ENCODE measurements at places on chromosomes 5 and 9. TPM values are rescaled to one million over a fixed set of nuclear protein-coding genes. Genes with fewer than 3 reads are reported as not detected.
A peak's percentile ranks its signal among the peaks of the same experiment; 100 is the strongest.

DNA sequence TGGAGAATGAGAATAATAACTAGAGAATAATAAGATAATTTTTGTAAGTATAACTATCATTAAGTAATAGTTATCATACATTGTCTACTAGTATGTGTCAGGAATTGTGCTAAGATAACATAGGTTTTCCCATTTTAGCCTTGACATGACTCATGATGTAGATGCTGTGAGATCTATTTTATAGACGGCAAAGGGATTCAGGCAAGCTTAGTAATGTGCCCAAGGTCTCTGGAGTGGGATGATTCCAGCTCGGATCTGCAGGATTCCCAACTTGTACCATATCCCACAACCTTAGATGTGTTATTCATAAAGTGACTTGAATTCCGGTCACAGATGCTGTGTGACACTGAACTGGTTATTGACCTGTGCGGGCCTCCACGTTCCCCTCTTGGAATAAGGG is 51.5 kb downstream of the IL31RA start:
- DNase-seq, result no peak

GRCh38 chr5:155282503-155283107 is 269.1 kb downstream of the KIF4B start:
- DNase-seq, result no peak

DNA sequence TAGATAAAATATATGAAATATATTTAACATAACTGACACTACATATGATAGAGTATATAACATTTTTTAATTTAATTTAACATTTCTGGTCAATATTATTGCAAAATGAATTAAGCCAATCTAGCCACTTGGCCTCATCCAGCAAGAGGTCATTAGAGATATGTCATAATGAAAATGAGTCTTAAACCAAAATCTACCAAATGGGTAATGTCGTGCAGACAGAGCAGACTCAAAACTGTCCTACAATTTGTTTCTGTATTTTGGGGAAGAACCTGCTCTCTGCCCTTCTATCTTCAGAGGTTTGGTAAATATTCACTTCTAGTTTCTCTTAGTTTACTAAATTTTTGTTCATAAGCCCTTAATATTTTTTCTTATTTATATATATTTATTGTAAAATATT is 61.4 kb downstream of the ARHGEF28 start:
- DNase-seq, result no peak

DNA sequence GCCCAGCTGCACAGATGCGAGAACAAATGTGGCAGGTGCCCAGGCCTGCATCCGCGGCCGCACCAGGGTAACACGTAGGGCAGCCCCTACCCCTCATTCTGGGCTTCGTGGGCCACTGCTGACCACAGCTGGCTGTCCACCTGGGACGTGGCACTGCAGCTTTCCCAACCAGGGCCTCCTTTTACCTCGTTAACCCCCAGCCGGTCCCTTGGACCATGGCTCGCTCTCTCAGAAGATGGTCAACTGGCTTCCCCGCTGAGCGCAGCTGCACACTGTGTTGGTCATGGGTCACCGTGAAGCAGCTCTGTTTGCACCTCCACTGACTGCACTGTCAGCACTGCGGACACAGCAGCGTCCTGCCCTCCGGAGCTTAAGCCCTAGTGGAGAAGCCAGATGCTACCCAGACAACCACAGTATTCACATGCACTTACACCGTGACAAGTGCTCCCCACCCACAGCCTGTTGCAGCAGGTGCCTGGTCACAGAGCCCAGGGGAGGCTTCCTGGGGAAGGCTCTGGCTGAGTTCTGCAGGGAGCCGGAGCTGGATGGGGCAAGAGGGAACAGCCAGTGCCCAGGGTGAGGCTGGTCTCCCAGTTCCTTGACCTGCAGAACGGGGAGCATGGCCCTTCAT is 10.5 kb upstream of the PLEKHG4B start:
- DNase-seq, result no peak

DNA sequence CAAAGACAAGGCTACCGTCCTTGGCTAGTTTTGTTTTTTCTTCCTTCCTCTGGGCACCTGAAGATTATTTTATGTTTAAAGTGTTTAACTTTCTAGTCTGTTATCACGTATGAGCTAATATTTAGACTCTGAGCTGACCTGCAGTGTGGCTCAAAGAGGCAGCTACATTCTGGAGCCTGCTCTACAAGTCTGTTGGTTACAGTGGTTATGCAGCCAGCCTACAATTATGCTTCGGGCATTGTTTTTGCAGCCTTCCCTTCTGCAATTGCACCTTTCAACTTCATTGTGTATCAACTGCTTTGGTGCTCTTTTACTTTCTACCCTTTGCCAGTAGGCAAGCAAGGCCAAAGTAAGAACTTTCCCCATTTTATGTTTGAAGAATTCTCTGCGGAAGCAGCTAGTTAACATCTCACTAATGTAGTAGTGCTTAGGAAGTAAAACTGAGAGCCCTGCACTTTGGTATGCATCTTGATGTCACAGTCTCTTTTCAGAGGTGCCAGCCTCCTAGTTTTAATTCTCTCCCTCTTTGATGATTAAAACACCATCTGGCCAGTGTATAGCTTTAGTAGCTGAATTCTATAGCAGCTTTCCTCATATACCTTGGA is 322.1 kb downstream of the FAM170A start:
- DNase-seq, result no peak

DNA sequence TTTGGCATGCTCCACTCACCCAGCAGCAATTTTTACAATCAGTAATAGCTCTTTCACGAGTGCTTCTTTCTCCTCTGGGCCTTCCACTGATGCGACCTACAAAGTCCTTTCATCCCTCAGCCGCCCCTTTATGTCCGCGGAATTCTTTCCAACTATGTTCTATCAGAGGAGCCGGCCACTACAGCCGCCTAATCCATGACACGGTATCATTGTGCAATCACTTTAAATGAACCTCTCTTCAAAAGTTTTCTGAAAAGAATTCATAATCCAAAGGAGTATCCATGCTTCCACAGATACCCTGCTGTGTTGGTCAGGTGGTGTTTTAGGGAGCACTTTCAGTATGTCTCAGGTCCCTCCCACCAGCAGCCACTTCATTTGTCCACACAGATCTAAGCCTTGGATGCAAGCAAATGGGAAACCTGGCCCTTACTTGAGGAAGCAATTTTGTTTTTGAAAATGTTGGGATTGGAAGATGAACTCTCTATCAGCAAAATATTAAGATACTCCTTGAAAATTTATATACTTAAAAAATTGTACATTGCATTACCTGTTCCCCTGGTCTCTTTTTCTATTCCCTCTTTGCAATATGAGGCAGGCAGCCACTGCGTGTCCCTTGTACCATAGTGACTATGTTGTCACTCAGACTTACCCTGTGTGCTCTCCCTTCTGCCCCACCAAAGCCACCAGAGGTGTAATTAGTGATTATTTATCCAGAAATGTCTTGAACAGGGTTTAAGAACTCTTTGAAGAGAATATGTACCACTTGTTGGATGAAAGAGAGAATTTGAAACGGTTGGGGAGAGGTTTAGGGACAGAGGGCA is 12.9 kb upstream of the MEF2C start:
- no peak for DNase-seq

GRCh38 chr5:56321236-56321881 is 88.2 kb upstream of the ANKRD55 start:
- peak; percentile 76 for DNase-seq

DNA sequence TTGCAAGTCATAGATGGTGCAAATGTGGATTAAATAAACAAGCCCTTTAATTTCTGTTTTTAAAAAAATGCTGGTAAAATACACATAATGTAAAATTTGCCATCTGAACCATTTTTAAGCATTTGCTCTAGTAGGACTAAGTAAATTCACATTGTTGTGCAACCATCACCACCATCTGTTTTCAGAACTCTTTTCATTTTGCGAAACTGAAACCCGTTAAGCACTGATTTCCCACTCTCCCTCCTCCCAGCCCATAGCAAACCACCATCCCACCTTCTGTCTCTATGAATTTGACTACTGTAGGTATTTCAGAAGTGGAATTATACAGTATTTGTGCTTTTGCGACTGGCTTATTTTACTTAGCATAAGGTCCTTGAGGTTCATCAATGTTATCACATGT is 103.3 kb upstream of the CNTLN start:
- DNase-seq, result no peak

DNA sequence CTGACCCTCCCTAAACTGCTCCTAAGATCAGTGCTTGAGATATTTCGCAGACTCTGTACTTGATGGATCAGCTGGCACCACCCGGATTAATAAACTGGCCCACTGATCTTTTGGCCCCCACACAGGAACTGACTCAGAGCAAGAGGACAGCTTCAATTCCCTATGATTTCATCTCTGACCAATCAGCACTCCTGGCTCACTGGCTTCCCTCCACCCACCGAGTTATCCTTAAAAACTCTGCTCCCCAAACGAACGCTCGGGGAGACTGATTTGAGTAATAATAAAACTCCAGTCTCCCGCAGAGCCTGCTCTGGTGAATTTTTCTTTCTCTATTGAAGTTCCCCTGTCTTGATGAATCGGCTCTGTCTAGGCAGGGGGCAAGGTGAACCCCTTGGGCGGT is 36.5 kb upstream of the CD180 start:
- no peak for DNase-seq

DNA sequence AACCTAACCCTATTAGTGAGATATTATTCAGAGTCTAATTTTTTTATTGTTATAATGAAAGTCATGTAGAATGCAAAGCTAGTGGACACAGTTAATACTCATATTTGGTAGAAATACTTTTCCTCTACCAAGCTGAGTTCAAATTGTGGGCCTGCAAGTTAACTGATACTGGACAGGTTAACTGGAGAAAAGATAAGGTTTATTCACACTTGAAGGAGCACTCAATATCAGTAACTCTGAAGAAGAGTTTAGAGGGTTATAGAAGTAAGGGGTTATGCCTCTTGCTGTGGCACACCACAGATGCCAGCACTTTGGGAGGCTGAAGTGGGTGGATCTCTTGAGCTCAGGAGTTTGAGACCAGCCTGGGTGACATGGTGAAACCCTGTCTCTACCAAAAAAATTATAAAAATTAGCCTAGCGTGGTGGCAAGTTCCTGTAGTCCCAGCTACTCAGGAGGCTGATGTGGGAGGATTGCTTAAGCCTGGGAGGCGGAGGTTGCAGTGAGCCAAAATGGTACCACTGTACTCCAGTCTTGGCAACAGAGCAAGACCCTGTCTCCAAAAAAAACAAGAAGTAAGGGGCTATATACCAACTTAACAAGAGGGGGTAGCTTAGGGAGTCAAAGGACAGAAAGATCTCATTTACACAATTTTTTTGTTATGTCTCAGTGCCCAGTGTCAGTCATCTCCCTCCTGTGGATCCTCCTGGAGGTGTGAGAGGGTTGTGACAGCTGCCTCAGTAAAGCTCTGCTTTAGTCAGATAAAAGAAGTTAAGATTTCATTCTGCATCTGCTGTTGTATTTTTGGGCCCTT is 121.2 kb upstream of the GRHPR start:
- DNase-seq, result peak; percentile 38

GRCh38 chr9:133687856-133688761 is 50.0 kb downstream of the SARDH start:
- no peak for DNase-seq

- DNase-seq, result no peak
Measured at GRCh38 chr5:135993335-135993879, 35.4 kb upstream of the TGFBI start.

DNA sequence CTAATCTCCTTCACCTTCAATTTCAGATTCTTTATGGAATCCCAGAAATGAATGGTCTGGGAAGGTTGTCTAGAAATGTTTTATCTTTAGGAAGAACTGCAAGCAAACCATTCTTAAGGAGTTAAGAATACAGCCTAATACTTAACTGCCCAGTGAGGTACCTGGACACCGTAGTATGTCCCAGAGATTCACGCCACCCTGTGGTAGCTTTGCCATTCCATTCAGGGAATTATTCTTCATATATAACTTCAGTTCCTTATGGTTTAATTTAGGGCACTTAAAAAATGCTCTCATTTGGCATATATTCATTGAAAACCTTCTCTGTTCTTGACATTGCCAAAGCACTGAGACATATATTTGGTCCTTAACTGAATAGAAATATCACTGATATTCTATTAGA is 49.7 kb downstream of the ACTBL2 start:
- no peak for DNase-seq

GRCh38 chr5:35898952-35899660 is 39.3 kb downstream of the CAPSL start:
- DNase-seq, result no peak

- DNase-seq, result no peak
Measured at GRCh38 chr9:134575901-134576176, 65.8 kb upstream of the COL5A1 start.

DNA sequence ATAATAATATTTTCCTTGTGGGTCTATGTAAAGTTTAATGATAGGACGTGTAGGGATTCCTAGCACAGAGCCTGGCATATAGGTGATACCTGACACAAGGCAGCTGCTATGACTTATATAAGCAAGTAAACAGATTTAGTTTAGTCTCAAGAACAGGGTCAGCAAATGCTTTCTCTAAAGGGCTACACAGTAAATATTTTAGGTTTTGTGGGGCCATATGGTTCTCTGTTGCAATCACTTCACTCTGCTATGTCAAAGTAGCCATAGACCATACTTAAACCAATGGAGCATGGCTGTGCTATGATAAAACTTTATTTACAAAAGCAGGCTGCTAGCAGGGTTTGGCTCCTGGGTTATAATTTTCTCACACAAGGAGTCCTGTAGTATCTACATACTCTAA is 204.8 kb upstream of the KLF4 start:
- DNase-seq, result no peak

GRCh38 chr5:7261049-7261448 is 134.9 kb upstream of the ADCY2 start:
- no peak for DNase-seq

- DNase-seq, result peak; percentile 80
Measured at GRCh38 chr9:132768932-132769905, 99.0 kb downstream of the GTF3C4 start.

ERMP1 gene
- 23.2 TPM for total RNA-seq

SPRY4 gene
- total RNA-seq, result 1.1 TPM

DNA sequence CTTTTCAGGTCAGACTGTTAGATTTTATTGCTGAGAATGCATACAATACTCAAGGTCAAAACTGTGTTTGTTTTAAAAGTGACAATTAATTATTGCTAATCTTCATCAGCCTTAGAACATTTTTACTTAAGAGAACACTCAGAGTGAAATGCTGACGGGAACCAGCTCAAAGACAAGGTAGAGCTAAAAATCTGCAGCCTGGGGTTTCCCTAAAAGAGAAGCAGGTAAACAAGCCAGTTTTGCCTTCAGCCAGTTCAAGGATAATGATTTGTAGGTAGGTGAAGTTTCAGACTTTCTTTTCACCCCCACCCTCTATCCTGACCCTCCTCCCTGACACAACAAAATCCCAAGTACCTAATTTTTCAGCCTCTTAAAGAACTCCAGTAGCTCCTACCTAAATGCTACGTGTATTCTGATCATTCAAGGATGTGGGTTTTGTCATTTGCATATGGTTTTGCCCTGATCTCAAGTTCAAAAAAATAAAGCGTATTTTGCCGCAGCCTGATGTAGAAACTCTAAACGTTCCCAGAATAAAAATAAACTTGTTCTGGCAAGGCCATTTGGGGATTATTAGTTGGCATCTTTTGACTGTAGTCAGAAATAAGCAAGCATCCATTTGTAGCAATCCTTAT is 407.2 kb downstream of the EFNA5 start:
- DNase-seq, result no peak

LHX2 gene
- total RNA-seq, result not detected

PCDH12 gene
- 1.7 TPM for total RNA-seq

Measured in activated CD4-positive, alpha-beta memory T cell treated with anti-CD3 and anti-CD28 coated beads for 36 hours (primary cell).